ENCODE measurements at places on chromosomes 12 and 14.

GRCh38 chr12:40168868-40169267 is 55.9 kb upstream of the LRRK2 start:
- DNase-seq, result no peak

GRCh38 chr14:104130974-104131651 is 7.3 kb upstream of the KIF26A start:
- no peak for DNase-seq

DNA sequence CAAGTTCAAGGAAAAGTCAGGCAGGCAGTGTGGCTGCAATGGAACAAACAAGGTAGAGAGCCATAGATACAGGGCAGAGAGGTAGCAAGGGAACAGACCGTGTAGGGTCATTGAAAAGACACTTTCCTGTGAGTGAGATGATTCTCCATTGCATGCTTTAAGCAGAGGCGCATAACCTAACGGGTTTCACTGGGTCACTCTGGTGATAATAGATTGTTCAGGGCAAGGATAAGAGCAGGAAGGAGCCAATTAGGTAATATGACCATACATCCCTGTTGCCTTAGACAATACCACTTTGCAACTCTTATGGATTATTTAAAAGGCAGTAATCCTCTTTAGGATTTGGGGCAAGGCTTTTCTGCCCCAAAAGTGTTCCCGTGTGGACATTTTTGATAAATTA is 214.1 kb downstream of the PTPRO start:
- no peak for DNase-seq

DNA sequence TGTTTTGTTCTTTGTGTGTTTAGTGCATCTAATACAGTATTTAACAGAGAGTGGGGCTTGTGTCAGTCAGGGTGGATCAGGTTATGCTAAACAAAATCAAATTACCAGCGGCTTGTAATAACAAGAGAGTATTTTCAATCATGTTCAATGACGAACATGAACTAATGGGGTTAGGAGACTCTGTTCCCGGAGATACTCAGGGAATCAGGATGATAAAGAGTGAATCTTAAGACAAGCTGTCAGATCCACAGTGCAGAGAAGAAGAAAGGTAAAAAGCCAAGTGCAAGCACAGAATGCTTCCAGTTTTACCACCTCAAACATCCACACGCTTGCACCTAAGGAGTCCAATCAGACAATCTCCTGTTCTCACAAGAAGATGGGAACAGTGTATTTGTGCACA is 1331.5 kb upstream of the TMEM132C start:
- no peak for DNase-seq

DNA sequence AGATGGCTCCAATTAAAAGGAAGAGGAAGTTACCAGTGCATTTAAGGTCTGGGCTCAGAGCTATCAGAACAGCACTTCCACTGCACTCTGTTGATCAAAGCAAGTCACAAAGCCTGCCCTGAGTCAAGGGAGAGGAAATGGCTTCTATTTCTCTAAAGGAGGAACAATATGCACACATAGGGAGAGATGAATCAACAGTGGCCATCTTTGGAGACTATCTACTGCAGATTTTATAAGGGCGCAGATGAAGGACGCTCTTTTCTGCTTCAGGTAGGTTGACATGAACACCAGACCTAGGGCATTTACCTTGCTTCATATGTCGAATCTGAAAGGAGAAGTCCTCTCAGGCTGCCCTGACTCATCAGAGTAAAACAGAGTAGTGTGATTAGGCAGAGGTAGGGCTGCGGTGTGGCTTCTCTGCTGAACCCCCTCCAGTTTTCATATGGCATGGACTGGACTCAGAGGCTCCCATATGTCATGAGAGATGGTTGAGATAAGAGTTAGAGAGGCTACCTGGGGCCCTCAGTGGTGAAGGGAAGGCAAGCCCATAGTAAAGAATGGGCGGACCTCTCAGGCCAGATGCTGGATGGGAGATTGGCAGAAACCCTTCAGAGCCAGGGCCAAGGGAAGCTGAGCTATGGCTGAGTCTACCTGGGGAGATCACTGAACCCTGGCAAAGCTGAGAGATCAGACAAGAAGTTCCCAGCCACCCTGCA is 84.4 kb downstream of the ARF6 start:
- DNase-seq, result no peak

DNA sequence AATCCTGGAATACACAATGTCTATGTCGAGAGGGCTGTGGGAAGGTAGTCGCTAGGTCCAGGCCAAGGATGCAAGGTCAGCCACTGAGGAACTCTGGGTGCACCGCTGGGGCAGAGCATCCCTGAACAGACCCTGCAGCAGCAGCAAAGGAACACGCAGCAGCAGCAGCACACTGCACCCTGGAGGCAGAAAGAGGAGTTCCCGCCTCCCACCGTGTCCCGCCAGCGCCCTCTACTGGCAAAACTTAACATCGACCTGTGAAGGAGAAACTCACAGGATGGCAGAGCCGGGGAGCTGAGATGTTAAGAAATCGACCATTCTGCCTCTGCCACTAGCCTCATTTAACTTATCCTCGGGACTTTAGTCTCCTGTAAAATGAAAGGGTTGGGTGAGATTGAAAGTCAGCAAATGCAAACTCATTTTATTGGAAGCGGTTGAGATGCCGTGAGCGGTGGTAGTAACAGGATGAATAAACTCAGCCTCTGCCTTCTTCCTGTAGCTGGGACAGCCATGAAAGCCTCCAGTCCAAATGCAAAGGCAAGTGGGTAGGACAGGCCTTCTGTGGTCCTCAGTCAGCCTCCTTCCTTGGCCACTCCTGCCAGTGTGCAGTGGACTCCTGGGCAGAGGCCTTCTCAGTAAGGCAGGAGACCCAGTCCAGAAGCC is 45.6 kb downstream of the STAB2 start:
- DNase-seq, result no peak

GRCh38 chr12:88720231-88720630 is 140.0 kb upstream of the KITLG start:
- DNase-seq, result no peak

DNA sequence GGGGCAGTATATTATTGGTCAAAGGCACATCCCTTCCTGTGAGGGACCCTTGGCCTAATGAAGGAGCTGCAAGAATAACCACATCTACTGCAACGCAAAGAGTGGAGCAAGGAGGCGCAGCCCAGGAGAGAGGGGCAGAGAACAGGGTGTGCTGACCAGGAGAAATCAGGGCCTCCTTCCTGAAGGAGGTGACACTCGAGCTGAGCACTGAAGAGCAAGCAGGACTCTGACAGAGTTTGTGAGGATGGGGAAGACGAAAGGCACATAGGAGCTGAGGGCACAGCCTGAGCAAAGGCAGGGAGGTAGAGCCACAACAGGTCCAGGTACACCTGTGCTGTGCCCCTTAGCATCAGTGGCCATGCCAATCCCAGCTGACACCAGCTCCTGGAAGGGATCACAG is 60.6 kb downstream of the CCDC85C start:
- DNase-seq, result no peak

GRCh38 chr14:68137704-68138619 is 318.4 kb downstream of the RAD51B start:
- DNase-seq, result peak; percentile 95
